ENCODE measurements at places on chromosomes 2 and 18.

DNA sequence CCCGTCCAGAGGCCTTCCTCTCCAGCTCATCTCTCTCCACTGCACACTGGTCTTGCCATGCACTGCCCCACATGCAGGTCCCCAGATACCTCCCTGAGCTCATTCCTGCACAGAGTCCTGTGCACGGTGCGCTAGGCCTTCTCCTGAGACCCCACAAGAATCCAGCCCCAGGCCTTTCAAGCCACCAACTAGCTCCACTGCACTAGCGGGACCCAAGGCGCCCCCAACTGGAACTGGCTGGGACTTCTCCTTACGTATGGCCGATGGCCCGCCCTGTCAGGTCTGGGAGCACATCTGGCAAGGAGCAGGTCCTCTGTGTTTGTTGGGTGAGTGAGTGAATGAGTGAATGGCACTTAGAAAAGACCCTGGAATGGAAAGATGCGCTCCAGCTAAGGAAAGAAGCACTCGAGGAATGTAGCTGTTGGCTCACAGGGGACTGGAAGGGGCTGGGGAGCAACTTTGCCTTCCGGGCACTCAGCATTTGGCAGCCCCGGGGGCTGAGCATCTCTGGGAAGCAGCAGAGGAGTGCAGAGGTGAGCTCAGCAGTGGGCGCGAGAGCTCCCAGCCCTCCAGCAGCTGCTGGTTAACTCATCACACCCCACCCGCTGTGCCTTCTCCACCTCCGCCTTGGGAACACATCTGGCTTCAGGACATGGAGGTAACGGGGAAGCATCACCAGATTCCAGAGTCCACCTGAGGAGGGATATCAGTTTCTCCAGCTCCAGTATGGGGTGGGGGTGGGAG, 223.1 kb downstream of the GLI2 start:
- DNase-seq: no peak

- no peak for DNase-seq
Observed at GRCh38 chr2:132953771-132954170, 283.8 kb upstream of the LYPD1 start.

DNA sequence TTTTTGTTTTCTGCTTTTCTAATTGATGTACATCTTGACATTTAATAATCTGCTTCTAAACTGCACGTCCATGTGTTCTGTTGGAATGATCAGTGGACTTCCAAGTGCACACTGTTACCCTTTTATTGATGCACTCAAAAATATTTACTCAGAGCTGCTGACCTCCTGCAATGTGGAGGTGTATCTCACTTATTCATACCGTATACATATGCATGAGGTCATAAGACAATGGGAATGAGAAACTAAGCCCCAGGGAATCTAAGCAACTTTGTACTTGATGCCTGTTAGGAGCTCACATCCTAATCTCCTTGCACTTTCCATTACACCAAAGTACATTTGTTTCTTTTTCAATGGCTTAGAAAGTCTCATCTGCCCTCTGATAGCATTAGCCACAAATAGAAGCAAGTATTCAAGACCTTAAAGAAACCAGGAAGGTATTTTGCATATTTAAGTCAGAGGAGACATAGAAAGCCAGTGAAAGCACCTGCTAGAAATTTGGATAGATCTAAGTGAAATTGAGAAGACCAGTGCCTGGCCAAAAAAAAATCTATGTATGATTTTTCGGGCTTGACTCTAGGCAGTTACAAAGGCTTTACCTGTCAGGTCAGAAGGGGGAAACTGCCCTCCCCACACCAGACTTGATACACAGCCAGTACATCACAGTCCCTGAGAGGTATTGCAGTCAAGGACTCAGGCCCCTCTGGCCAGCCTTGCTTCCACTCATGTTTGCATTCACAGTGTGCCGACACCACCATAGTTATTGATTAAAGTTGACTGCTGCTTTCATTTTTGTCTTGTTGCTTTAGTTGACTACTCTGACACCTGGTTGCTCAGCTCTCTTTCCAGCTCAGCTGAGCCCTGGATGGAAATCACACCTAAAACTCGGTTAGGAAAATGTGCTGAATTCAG, 391.7 kb upstream of the CYRIA start:
- no peak for DNase-seq

GRCh38 chr18:56962322-56962721, 184.6 kb upstream of the BOD1L2 start:
- no peak for DNase-seq

- DNase-seq: no peak
Observed at GRCh38 chr2:137677466-137677865, 286.8 kb upstream of the HNMT start.

DNA sequence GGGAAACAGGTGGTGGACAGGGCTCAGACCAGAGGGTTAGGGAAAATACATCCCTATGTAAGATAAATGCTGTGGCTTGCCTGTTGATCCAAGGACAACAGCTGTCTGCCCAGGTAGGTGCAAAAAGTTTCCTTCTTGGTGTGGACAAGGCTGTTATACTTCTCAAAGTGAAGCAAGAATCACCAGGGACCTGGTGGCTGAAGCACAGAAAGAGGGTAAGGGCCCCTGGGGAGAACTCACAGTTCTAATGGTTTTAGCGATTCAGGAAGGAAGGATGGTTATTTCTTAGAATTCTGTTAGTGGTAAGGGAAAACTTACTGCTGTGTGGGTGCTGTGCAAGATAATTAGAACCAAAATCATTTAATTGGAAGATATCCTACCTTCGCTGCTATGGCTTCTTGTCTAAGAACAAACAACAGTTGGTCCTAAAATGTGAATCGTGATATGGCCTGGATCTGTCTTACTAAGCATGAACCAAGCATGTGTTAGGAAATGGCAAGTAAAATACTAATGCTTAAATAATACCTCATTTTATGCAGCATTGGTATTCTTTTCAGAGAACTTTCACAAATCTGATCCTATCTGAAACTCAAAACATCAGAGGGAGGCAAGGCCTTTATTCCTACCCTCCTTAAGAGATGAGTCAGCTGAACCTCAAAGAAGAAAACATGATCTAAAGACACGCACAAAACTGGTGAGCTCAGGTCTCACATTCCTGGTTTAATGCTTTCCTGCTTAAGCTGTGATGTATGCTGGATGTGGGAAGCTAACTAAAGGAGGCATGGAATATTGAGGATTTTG, 159.2 kb upstream of the THUMPD2 start:
- DNase-seq: peak; percentile 86

DNA sequence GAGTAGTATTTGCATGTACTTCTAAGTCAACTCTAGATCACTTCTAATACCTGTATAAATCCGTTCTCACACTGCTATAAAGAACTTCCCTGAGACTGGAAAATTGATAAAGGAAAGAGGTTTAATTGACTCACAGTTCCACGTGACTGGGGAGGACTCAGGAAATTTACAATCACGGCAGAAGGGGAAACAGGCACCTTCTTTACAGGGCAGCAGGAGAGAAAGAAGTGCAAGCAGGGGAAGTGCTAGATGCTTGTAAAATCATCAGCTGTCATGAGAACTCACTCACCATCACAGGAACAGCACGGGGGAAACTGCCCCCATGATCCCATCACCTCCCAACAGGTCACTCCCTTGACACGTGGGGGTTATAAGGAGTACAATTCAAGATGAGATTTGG, 24.0 kb upstream of the SLC35F5 start:
- no peak for DNase-seq

DNA sequence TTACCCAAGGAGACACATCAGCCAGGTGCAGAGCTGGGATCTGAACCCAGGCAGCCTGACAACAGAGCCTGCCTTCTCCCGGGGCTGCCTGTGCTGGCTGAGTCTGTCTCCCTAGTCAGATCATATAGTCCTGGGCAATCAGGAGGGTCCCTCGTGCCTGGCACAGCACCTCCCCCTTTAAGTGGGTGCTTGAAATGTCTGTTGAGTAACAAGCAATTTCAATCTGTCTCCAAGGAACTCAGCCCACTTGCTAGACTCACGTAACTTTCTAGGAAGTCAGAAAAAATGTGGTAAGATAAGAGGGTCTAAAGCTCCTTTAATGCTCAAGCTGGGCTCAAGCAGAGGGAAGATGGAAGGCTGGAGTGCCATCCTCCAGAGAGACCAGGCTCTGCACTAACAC, 51.9 kb downstream of the REEP1 start:
- no peak for DNase-seq

DNA sequence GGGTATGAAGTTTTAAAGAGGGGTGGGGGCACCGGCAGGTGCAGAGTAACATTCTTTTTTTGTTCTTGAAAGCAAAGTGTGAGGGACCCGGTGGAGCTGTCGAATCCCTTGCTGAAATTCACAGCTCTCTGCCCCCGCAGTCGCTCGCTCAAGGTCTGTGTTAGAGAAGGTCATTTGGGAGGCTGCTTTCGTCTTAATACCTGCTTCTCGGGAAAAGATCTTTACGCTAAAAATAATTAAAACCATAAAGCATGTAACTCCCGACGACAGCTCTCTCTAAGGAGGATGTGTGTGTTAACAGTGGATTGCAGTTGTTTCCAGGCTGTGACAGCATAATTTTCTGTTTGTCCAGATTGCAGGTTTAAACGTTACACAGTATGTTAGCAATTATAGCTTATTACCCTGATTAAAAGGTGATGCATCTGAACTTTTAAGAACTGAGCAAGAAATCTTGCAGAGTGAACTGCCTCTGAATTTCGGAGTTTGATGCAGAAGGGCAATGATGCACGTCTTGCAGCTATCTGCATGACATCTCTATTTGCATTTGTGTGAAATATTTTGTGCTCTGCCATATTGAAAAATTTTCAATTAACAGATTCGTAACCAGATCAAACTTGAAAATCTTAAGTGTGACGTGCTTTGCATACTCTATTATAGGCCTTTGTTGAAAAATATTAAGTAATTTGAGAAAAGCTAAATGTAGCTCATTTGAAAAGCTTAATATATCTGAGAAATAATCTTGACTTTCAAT, 954 bp downstream of the RAPGEF4 start:
- DNase-seq: no peak

All from GM04504 (cell line).